ENCODE measurements at places on chromosomes 7 and 10.

DNA sequence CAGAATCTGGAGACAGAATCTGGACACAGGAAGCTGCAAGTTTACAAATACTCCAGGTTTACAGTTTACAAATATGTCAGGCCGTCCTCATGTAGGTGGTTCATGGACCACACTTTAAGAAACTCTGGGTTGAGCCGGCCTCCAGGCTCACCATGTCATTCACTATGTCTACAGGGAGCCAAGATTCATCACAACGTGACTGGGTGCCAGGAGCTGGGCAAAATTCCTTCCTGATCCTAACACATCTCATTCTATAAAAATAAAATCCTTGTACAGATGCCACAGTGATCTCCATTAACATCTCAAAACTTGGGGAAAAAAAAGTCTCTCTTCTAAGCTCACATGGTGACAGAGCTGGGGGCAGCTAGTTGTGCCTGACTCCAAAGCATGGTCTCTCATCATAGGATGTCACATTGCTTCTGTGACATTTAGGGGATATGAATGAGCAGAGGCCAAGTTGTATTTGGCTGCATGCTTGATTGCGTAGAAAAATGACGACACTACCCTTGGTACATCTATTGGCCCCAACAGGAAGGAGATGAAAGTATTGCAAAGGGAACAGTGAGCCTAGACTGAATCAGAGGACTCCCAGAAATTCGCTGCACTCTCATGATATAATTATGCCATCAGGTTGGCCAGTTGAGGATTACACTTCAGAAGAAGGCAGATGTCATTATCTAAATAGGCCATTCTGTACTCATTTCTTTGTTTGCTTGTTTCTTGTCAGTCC lies 35.9 kb downstream of the MTURN start:
- no peak for DNase-seq

DNA sequence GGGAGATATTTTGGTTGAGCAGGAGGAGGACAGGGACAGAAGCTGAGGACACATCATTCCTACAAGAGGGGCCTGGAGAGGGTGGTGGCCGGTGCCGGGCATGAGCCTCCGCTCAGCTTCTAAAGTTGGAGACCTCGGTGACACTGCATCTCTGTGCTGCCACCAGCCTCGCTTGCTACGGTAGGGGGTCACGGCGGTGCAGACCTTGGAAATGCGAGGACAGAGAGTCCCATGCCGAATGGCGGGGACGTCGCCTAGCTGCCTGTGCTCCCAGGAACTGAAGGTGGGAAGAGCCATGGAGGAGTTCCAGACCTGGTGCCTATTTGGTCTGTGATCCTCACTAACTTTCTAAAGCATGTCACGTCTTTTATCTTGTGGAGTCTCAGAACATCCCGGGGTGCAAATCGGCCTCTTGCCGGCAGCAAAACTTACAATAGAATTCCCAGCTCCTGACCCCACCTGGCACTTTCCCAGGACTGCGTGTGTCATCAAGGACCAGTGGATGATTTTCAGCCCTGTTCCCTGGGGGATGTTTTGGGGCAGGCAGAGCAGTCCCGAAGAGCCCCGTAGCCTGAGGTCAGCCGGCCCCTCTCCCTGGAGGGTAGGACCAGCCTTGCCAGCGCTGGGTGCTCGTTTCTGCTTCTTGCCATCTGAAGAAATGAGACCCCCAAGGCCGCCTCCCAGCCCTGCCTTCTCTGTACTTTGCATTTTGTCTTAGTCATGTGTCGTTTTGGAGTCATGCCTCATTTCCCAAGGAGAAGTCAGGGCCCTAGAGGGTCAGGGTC lies 205.8 kb upstream of the SHH start:
- DNase-seq: no peak

GRCh38 chr10:126519992-126520391 lies 131.7 kb upstream of the ADAM12 start:
- no peak for DNase-seq

DNA sequence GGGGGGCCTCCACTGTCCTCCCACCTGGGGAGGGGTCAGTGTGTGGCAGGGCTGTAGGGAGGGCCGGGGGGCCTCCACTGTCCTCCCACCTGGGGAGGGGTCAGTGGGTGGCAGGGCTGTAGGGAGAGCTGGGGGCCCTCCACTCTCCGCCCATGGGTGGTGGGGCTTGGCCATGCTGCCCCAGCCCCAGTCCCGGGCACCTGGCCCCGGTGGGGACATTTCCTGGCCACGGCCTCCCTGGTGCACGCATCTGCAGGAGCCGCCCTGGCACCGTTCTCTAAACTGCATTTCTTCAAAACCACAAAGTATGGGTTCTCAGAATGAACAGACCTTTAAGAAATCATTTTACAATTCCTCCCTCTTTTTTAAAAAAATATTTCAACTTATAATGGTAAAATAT lies 89.3 kb upstream of the PDGFA start:
- DNase-seq: no peak

DNA sequence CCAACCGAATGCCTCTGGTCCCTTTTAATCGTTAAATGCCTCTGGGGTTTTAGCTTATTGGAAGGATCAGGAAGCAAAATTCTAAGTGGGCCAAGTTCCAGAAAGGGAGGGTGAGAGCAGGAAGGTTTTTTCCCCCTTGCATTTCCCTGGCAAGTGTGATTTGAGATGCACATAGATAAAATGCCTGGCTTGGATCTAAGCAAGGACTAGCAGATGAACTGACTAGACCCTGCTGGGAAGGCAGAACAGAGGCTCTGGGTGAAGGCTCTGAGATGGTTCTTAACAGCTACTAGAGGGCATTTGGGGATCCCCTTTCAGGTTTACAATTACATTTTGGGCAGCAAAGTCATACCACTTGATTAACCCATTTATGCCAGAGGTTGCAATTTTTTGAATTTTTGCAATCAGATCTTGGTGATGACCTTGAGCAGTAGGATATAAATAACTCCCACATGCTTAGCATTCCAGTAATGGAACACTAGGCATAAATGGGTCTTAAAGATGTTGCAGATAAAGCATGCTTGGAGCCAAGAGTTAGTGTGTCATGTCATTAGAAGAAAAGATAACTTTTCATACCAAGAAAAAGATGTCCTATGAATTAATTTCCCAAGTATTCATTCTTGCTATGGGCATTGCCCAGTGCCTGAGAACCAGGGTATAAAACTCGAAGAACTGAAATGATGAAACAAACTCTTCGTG lies 205.9 kb downstream of the SEC23IP start:
- no peak for DNase-seq

DNA sequence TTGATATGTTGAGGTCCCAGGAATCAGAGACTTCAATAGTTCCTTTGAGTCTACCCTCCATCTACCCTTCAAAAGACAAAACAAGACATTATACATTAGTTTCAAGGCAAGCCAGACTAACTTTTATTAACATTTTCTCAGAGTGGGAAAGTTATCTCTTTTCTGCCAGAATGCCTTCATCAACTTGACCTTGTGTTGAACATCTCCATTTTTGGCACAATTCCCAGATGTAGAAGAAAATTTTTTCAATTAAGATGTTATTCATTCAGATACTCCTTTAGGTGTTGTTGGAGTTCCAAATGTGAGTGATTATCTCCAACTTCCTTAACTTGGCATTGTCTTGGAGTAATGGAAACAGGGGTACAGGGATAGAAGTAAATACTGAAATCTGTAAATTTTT lies 59.1 kb downstream of the NRF1 start:
- no peak for DNase-seq

DNA sequence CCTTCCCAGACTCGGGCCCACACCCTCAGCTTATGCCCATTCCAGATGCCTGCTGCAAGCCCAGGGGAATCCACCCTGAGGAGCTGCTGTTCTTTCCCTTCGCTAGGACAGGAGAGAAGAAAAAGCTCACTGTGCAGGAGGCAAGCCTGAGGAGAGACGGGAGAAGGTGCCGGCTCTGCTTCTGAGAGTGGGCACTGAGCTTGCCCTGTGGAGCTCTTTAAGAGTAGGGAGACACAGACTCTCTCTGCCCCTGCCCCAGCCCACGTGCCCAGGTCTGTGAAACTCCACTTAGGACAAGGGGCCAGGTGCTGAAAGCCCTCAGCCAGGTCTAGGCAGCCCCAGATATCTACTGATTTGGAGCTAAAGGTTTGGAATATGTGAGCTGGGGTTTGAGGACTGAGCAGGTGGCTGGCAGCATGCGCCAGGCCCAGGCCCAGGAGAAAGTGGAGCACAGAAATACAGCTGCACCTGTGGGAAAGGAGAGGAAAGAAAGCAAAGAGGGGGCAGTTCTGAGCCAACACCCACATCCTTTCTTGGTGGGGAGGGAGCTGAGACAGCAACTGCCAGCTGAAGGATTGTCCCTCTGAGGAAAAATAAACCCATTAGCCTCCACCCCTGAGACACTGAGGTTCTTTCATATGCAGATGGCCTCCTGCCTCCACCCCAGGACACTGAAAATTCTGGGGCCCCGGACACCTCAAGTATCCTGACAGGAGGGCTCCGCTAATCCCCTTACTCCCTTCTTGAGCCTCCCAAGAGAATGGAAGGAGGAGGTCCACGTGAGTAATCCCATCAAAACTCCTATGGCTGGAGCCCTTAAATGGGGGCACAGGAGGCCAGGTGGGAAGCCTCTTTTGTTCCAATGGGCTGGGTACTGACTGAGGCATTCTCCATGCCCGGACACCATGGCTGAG lies 7.3 kb downstream of the POLL start:
- DNase-seq: no peak

DNA sequence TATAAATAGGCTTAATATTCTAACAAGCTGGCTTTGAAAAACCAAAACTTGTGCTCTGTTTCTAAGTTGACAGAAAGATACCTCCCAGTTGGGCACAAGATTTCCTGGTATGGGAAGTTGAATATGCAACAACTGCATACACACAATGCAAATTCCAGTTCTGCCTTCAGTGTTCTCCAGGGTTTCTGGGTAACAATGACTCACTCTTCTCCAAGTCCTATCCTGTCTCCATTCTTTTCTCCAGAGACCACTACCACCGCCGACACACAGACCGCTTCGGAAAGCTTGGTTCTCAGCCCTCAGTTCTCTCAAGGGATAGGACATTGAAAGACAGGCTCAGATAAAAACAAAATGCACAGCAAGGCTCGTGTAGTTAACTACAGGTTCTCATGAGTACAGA lies 12.2 kb downstream of the PDE1C start:
- no peak for DNase-seq

- no peak for DNase-seq
Measured at GRCh38 chr10:97640868-97641811, 669 bp downstream of the PI4K2A start.

DNA sequence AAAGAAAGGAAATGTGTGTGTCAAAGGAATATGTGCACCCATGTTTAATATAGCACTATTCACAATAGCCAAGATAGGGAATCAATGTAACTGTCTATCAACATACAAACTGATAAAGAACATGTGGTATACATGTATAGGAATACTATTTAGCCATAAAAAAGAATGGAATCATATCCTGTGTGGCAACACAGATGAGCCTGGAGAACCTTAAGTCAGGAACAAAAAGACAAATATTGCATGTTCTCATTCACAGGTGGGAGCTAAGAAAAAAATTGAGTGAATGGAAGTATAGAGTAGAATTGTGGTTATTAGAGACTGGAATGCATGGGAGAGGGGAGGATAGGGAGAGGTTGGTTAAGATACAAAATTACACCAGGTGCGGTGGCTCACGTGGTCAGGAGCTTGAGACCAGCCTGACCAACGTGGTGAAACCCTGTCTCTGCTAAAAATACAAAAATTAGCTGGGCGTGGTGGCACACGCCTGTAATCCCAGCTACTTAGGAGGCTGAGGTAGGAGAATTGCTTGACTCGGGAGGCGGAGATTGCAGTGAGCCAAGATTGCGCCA lies 10.5 kb downstream of the URGCP start:
- no peak for DNase-seq

- DNase-seq: no peak
Measured at GRCh38 chr7:108086546-108086945, 43.6 kb downstream of the LAMB4 start.

- DNase-seq: no peak
Measured at GRCh38 chr10:131755200-131755599, 145.6 kb upstream of the PPP2R2D start.

GRCh38 chr10:8213735-8214134 lies 159.2 kb downstream of the GATA3 start:
- no peak for DNase-seq

GRCh38 chr10:110758898-110759297 lies 112.8 kb upstream of the PDCD4 start:
- no peak for DNase-seq

- no peak for DNase-seq
Measured at GRCh38 chr7:141675436-141676215, 26.3 kb downstream of the DENND11 start.

DNA sequence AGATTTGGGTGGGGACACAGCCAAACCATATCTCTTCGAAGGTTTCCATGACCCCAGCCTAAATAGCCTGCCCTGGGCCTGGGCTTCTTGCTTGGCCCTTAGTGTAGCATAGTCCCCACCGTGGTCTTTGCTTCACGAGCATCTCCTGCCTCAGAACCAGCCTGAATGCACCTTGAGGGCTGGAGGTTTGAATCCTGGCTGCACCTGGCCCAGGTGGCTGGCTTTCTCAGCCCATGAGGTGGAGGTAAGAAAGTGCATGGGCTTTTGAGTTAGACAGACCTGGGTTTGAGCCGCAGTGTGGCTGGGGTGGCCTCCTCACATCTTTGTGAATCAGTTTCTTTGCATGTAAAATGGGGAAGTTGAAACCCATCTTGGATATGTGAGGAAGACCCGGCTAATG lies 24.2 kb upstream of the PCBD1 start:
- no peak for DNase-seq

DNA sequence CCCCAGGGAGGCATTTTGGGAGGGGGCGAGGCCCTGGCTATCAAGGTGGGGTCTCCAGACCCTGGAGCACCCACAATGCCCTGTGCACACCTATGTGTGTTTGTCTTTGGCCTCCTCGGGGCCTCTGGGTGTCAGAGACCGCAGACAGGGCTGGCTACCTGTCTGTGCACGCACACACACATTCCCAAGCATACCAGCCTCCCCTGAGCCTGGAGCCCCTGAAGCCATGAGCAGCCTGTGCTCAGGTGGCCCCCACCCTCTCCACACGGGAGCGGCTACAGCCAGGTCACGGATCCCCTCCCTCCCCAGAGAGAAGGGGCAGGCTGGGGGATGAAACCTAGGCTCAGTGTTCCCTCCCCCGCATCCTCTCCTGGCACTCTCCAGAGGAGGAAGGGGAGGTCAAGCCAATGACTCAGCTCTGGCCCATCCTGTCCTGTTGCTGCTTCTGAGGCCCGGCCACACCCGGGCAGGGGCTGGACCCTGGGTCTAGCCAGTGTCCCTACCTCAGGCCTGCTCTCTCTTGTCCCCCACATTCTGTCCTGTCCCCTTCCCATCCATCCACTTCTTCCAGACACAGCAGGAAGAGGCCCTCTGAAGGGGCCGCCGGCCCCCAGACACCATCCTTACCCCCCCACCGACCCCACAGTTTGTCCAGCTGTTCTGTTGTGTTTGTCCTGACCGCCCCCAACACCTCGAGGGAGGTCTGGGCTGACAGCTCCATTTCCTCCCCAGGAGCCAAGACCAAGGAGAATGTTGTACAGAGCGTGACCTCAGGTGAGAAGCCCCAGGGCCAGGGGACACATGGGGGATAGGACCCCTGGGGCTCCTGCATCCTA lies 720 bp downstream of the SNCG start:
- DNase-seq: no peak

GRCh38 chr7:114412548-114412947 lies 2.1 kb upstream of the FOXP2 start:
- peak; percentile 43 for DNase-seq
